ENCODE measurements at places on chromosomes 3 and 15.

- no peak for DNase-seq
Observed at GRCh38 chr15:39624806-39625205, 43.9 kb downstream of the THBS1 start.

- no peak for DNase-seq
Observed at GRCh38 chr3:186235554-186235953, 126.5 kb downstream of the DGKG start.

- no peak for DNase-seq
Observed at GRCh38 chr3:71453822-71454511, 129.6 kb downstream of the FOXP1 start.

DNA sequence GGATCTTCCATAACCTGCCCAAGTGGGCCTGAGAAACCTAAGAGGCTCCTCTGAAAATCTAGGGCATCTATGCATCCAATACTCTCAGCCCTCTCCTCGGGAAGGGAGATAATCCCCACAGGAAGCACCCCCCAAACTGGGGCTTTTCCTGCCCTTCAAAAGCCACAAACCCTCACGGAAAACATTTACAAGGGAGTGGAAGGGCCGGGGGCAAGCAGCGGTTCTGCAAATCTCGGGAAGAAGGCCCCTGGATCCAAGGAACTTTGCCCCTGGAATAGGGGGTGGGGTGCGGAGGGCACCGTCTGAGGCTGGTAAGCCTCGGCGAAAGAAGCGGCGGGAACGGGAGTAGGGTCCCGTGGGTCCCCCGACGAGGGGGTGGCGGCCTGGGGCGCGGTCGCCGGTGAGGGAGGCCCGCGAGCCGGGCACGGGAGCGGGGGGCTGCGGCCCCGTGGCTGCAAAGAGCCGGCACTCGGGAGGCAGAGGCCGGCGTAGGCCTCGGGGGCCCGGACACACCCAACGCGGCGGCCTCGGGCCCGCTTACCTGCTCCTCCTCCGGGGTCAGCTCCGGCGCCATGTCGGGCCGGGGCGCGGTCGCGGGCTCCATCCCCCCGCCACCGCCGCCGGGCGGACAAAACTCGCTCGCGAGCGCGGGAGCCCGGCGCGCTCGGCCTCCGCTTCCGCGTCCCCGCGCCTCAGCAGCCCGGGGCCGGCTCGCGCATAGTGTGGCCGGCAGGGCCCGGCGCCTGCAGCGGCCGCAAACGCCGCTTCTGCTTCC is 755 bp downstream of the PTPN9 start:
- DNase-seq, result peak; percentile 70

Data from C1 segment of cervical spinal cord (tissue), 14 donors.